ENCODE measurements at places on chromosomes 2 and 18.
A peak's percentile ranks its signal among the peaks of the same experiment; 100 is the strongest.

- no peak for DNase-seq
Observed at GRCh38 chr2:31079665-31080064, 58.6 kb downstream of the GALNT14 start.

DNA sequence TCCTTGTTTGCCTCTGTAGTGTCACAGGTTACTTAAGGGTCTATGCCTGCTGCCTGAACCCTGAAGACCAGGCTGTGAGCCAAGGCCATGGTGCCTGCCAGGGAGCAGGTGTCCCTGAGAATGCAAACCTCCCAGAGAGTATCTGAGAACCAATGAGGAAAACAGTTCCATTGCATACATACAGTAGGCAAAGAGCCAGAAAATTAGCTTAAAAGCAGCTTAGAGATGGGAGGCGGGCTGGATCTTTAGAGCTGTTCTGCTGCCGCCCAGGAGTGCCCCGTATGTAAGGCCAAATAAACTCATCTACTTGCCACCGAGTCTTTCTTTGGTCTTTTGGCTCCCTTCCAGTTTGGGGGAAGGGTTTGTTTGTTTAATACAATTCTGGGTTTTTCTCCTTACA is 327.9 kb downstream of the CLIP4 start:
- no peak for DNase-seq

GRCh38 chr2:234494361-234495250 is 2.3 kb downstream of the ARL4C start:
- DNase-seq = peak; percentile 56

GRCh38 chr2:44119878-44120277 is 48.8 kb upstream of the PPM1B start:
- no peak for DNase-seq

DNA sequence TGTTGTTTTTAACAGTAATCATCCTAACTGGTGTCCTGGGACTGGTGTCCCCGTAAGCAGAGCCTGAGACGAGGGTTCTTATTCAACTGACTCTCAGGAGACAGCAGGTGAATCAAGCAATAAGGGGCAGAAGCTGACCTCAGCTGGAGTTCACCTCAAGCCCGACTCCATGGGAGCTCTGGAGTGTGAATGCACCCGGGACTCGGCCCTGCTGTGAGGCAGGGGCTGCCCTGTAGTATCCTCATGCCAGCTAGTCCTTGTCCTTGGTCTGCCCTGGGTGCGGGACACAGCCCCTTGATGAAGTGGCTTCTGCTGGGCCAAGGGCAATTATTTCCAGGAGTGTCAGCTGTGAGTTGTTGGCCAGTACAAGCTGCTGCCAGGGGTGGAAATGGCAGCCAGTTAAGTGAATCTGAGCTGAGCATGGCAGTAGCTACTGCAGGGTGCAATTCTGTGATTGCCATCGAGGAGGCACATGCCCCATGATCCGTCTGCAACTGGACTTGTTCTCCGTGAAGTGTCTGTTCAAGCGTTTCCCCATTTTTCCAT is 54.9 kb upstream of the OTOS start:
- DNase-seq = no peak

DNA sequence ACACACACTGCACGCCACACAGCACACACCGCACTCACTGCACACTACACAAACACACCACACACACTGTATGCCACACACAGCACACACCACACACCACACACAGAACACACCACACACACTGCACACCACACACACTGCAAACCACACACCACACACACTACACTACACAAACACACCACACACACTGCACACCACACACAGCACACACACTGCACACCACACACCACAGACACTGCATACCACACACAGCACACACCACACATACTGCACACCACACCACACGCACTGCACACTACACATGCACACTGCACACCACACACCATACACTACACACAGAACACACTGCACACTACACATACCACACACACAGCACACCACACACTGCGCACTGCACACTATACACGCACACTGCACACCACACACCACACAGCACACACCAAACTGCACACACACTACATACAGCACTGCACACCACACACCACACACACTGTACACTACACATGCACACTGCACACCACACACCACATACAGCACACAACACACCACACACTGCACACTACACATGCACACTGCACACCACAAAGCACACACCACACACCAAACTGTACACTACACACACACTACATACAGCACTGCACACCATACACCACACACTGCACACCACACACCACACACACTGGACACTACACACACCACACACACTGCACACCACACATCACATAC is 59.6 kb downstream of the ASB1 start:
- no peak for DNase-seq

- DNase-seq = no peak
Observed at GRCh38 chr2:107002735-107003134, 116.8 kb upstream of the ST6GAL2 start.

DNA sequence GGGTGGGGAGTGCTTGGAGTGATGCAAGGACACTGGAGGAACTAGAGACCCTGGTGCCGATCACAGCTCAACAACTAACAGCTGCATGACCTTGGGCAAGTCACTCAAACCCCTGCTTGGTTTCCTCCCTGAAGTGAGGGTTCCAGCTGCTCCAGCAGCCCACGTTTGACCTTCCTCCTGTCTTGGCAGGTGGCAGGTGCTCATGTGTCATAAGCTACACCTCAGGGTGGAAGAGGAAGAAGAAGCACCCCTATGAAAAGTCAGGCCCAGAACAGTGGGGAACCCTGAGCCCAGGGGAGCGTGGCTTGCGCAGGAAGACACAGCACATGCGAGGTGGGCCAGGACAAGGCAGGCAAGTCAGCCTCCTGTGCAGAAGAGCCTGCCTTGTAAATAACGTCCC is 42.4 kb downstream of the MRPL35 start:
- DNase-seq = no peak

GRCh38 chr2:211690736-211691135 is 847.9 kb downstream of the ERBB4 start:
- no peak for DNase-seq

- DNase-seq = no peak
Observed at GRCh38 chr2:5227062-5227699, 465.0 kb upstream of the SOX11 start.

Data from CD4-positive, alpha-beta T cell treated with Interleukin-6 at 100 ng/mL for 8 hours (primary cell).